ENCODE measurements at places on chromosomes 2 and 18. TPM values are rescaled to one million over a fixed set of nuclear protein-coding genes. Genes with fewer than 3 reads are reported as not detected.

Gene MEP1B
- total RNA-seq, result not detected

- no peaks in the 10 kb centered on the region for H3K4me1 ChIP-seq
- no peak overlapping the region for H3K27ac ChIP-seq
- H3K27me3 ChIP-seq, result no peaks in the 10 kb centered on the region
- no peaks in the 10 kb centered on the region for H3K36me3 ChIP-seq
Observed at GRCh38 chr2:116696223-116696622, 1118.3 kb upstream of the DDX18 start.

GRCh38 chr2:145032791-145033190 lies 512.9 kb upstream of the ZEB2 start:
- no peaks in the 10 kb centered on the region for H3K4me1 ChIP-seq
- no peak overlapping the region for H3K27ac ChIP-seq
- no peaks in the 10 kb centered on the region for H3K27me3 ChIP-seq
- no peak for DNase-seq
- H3K36me3 ChIP-seq, result no peaks in the 10 kb centered on the region

DNA sequence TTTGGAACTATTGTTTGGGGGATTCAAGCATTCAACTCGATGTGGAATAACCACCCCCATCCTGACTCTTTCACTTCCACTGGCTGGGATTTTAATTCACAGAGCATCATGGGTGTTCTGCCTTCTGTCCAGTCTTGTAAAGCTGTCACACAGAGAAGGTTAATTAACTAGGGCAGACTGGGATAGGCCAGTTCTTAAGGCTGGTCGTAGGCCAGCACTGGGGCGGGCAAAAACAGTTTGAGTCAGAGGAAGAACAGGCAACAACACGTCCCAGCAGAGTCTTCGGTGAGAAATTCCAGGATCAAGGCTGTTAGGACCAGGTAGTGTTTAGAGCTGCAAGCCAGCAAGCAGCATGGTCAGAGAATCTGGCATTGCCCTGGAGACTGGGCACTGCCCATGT lies 4.0 kb upstream of the RNF152 start:
- DNase-seq, result no peak
- peaks cover 18% of the 10 kb centered on the region for H3K4me1 ChIP-seq
- H3K4me3 ChIP-seq, result no peak overlapping the region
- H3K36me3 ChIP-seq, result no peaks in the 10 kb centered on the region
- H3K27ac ChIP-seq, result no peak overlapping the region
- peaks cover 11% of the 10 kb centered on the region for H3K27me3 ChIP-seq

Gene CSRNP3
- total RNA-seq, result 2.3 TPM

DNA sequence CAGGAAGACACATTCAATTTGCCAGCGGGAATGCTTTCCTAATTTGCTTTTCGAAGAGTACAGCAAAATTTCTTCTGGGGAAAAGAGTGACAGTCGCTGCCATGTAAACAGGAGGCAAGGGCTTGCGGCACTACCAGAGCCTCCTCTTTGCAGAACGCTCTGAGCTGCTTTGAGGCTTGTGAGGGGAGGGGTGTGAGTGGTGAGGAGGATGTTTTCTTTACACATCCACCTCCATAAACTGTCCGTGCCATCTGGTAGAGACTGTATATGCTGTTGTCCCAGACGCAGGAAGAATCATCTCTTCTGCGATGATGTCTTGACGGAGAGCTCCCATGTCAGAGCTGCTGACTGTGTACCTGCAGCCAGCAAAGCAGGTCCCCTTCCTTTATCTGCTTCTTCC lies 138.0 kb downstream of the SOCS6 start:
- H3K27me3 ChIP-seq, result no peaks in the 10 kb centered on the region
- H3K4me3 ChIP-seq, result no peak overlapping the region
- DNase-seq, result no peak
- H3K4me1 ChIP-seq, result peaks cover 21% of the 10 kb centered on the region

Gene ANKRD62
- total RNA-seq, result 0.27 TPM

DNA sequence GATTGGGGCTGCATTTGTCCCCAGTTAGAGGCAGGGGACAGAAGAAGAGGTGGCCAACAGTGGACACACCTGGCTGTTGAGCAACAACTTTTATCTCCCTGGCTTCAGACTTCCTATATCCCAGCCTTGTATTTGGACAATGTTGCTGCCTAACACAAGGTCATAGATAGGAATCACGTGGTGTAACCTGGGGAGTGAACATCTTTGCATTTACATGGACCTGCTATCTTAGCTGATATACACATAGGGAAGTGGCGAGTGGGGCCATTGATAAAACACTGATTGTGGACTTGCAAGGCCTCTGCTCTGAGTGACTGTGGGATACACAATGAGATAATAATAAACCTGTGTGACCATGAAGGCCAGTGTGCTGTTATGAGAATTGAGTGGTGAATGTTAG lies 26.9 kb downstream of the RAPGEF4 start:
- no peaks in the 10 kb centered on the region for H3K4me1 ChIP-seq
- no peak overlapping the region for H3K4me3 ChIP-seq
- H3K27me3 ChIP-seq, result no peaks in the 10 kb centered on the region
- H3K36me3 ChIP-seq, result no peaks in the 10 kb centered on the region
- DNase-seq, result no peak

DNA sequence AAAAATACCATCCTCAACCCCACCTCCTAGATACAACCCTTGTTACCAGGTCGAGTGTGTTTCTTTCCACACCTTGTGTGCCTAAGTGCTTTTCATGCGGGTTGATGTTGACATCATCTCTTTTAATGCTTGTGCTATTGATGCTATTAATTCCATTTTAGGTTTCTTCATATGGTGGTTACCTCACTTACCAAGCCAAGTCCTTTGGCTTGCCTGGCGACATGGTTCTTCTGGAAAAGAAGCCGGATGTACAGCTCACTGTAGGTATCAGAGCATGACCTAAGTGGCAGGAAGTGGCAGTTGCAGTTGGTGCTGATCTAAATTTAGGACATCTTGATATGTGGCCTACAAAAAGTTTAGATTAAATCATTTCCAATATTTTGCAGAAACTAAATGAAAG lies 149.9 kb upstream of the TTC39C start:
- H3K27me3 ChIP-seq, result no peaks in the 10 kb centered on the region
- H3K4me3 ChIP-seq, result no peak overlapping the region
- no peaks in the 10 kb centered on the region for H3K4me1 ChIP-seq
- H3K36me3 ChIP-seq, result peaks cover 3% of the 10 kb centered on the region

Gene SPP2
- not detected for total RNA-seq

- H3K4me3 ChIP-seq, result no peak overlapping the region
- no peak overlapping the region for H3K27ac ChIP-seq
- no peaks in the 10 kb centered on the region for H3K36me3 ChIP-seq
- no peaks in the 10 kb centered on the region for H3K27me3 ChIP-seq
Observed at GRCh38 chr2:181992776-181993175, 7.1 kb downstream of the PPP1R1C start.

- no peaks in the 10 kb centered on the region for H3K36me3 ChIP-seq
- no peak overlapping the region for H3K27ac ChIP-seq
- DNase-seq, result no peak
Observed at GRCh38 chr2:45207101-45207500, 197.8 kb upstream of the SIX2 start.

GRCh38 chr2:213429516-213429915 lies 145.3 kb downstream of the SPAG16 start:
- H3K4me1 ChIP-seq, result no peaks in the 10 kb centered on the region
- no peaks in the 10 kb centered on the region for H3K36me3 ChIP-seq
- H3K27me3 ChIP-seq, result no peaks in the 10 kb centered on the region
- no peak overlapping the region for H3K4me3 ChIP-seq
- no peak for DNase-seq

DNA sequence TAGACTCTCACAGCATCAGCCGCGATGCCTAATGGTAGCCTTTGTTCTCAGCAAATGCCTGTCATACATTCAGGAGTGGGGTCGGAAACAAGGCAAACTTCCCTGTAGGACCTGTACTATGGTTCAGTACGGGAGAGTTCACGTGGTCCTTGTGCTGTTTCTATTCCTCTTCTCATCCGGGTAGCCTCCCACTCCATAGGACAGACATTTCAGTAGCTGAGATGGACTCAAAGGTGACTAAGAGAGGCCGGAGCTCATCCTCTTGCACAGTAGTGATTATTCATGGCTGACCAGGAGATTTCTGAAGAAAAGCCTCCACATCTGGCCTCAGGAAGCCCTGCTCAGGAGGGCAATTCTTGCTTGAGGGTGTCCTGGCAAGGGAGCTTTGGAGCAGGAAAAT lies 117.8 kb upstream of the SPRED2 start:
- no peaks in the 10 kb centered on the region for H3K4me1 ChIP-seq
- no peaks in the 10 kb centered on the region for H3K27me3 ChIP-seq
- no peak for DNase-seq
- no peaks in the 10 kb centered on the region for H3K36me3 ChIP-seq

Gene SCG2
- total RNA-seq, result 0.71 TPM

- H3K27ac ChIP-seq, result no peak overlapping the region
- DNase-seq, result no peak
- no peaks in the 10 kb centered on the region for H3K36me3 ChIP-seq
- no peak overlapping the region for H3K4me3 ChIP-seq
- H3K4me1 ChIP-seq, result no peaks in the 10 kb centered on the region
Observed at GRCh38 chr2:53233759-53234547, 533.7 kb upstream of the CHAC2 start.

DNA sequence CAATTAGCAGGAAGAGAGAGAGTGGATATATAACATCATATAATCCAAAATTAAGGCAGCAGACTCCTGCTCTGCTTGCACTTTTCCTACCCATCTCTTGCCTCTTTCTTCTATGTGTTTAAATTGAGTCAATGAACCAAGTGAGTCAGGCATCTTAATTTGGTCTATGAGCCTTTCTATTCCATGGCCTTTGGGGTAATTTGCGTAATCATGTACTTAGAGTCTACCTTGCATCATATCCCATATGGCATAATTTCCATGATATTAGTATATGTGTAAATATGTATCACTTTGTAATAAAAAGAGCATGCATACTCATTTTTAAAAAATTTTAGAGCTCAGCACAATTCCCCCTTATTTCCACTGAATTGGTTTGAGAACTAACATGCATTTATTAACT lies 555.2 kb downstream of the STK39 start:
- DNase-seq, result no peak
- H3K27me3 ChIP-seq, result no peaks in the 10 kb centered on the region
- no peak overlapping the region for H3K27ac ChIP-seq
- no peaks in the 10 kb centered on the region for H3K36me3 ChIP-seq

Gene YES1
- 42.0 TPM for total RNA-seq

Gene TMEM17
- 1.8 TPM for total RNA-seq

GRCh38 chr2:124296470-124296869 lies 271.4 kb downstream of the CNTNAP5 start:
- no peaks in the 10 kb centered on the region for H3K27me3 ChIP-seq
- no peaks in the 10 kb centered on the region for H3K36me3 ChIP-seq
- H3K4me1 ChIP-seq, result no peaks in the 10 kb centered on the region

Gene HRH4
- 2.0 TPM for total RNA-seq

DNA sequence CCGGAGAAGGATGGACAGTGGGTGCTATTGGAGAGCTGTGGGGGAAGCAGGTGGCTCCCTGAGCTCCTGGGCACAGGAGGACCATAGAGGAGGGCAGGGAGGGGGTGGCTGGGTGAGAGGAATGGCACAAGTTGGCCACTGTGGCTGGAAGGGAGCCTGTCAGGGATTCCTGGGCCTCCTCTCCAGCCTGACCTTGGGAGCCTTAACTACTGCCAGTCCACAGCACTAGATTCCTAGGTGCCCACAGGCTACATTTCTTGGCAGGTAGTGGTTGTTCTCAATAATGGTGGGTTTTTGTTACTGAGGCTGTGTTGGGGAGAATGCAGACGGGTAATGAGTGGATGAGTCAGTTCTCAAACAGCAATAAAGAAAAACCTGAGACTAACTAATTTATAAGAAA lies 26.0 kb downstream of the EFHD1 start:
- H3K36me3 ChIP-seq, result no peaks in the 10 kb centered on the region
- H3K4me3 ChIP-seq, result no peak overlapping the region
- no peaks in the 10 kb centered on the region for H3K4me1 ChIP-seq
- no peaks in the 10 kb centered on the region for H3K27me3 ChIP-seq
- no peak for DNase-seq
- H3K27ac ChIP-seq, result no peak overlapping the region

DNA sequence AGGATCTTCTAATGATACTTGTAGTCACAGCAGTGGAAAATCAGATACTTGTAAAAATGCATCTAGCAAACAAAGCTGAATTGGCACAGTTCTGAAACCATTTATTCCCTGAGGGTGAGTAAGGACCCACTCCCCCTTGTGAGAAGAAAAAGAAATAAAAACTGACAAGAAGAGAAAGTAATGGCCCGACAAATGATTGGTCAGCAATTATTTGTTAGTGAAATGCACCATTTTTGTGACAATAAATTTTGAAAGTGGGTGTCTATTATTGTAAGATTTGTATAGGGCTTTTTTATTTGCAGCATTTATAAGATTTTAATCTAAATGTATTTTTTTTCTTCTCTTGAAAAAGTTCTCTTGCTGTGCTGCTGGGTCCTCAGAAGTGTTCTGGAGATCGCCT lies 600.8 kb downstream of the STK39 start:
- H3K36me3 ChIP-seq, result no peaks in the 10 kb centered on the region
- no peak overlapping the region for H3K27ac ChIP-seq
- no peak overlapping the region for H3K4me3 ChIP-seq
- H3K27me3 ChIP-seq, result no peaks in the 10 kb centered on the region
- no peaks in the 10 kb centered on the region for H3K4me1 ChIP-seq

Gene RBM44
- 0.59 TPM for total RNA-seq

DNA sequence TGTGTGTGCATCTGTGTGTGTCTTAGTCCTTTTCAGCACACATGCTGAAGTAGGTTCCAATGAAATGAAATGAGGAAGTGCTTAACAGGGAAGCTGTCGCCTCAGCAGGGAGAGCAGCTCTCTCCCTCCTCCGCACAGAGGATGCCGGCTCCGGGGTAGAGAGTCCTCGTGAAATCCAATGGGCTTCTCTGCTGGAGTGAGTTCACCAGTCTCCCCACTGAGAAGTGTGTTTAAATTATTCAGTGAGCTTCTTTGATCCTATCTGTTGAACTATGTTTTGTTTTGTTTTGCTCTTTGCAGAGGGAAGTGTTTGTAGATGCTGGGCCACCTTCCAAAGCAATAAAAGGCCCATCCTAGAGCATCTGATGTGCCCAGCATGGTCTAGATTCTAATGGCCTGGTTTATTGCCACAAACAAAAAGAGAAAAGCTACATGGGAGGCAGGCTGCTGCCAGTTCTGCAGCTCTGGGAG lies 6.7 kb downstream of the PPP1R7 start:
- H3K36me3 ChIP-seq, result peaks cover 69% of the 10 kb centered on the region
- H3K27ac ChIP-seq, result no peak overlapping the region
- H3K27me3 ChIP-seq, result no peaks in the 10 kb centered on the region
- DNase-seq, result no peak
- H3K4me3 ChIP-seq, result no peak overlapping the region

- H3K4me3 ChIP-seq, result no peak overlapping the region
- H3K27ac ChIP-seq, result no peak overlapping the region
- H3K27me3 ChIP-seq, result no peaks in the 10 kb centered on the region
Observed at GRCh38 chr2:211748339-211748738, 790.3 kb downstream of the ERBB4 start.

Gene LOXHD1
- 2.9 TPM for total RNA-seq

GRCh38 chr18:23210526-23210925 lies 75.2 kb downstream of the CABLES1 start:
- no peak for DNase-seq
- peaks cover 24% of the 10 kb centered on the region for H3K4me1 ChIP-seq
- no peak overlapping the region for H3K27ac ChIP-seq
- no peaks in the 10 kb centered on the region for H3K27me3 ChIP-seq

Measured in lower lobe of right lung (tissue), 2 donors.